ENCODE measurements at places on chromosomes 5 and 9. TPM values are rescaled to one million over a fixed set of nuclear protein-coding genes. Genes with fewer than 3 reads are reported as not detected.

- DNase-seq: no peak
These were observed 2.6 kb upstream of the SEMA6A start for GRCh38 chr5:116577064-116577788.

GRCh38 chr5:109950634-109951033, 260.9 kb downstream of the MAN2A1 start:
- no peak for DNase-seq

- no peak for DNase-seq
These were observed 206.0 kb upstream of the DMRTA1 start for GRCh38 chr9:22240619-22241018.

GRCh38 chr9:68653141-68653595, 51.9 kb upstream of the PIP5K1B start:
- DNase-seq: no peak

DNA sequence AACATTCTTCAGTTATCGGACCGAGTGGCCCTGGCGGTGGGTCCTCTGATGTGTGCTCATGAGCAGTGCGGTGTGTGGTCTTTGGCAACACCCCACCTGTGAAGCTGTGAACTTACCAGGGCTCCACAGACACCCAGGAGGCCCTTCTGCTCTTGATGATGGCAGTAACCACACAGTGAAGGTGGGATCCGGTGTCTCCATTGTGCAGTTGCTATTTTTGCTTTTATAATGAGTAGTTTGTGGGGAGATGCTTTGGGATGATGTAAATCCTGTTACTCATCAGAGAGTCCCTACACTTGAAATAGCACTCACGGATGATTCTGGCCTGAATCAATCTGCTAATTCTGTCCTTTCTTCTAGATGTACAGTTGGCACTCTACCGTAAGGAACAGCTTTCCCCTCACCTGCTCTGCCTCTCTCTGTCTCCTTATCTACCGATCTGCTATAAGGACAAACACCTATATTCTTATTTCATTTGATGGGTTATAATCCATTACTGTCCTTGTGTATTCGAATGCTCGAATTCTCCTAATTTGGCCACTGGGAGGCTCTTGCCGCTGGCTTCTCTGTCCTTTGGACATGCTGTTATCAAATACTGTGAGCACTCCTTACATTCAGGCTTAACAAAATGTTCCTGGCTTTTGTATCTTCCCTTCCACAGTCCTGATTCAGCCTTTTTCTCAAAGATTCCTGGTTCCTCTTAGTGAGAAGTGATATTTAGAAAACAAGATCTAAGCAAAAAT, 20.2 kb downstream of the ATPSCKMT start:
- no peak for DNase-seq

DNA sequence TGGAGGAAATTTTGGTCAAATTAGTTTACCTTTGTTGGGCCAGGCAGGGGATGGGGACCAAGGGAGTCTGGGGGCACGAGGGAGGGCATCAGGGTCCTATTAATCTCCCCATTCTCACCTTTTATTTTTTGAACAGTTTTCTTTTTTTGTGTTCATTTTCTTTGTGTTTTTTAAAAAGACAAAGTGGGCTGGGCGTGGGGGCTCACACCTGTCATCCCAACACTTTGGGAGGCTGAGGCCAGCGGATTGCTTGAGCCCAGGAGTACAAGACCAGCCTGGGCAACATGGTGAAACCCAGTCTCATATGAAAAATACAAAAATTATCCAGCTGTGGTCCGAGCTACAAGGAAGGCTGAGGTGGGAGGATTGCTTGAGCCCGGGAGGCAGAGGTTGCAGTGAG, 103.7 kb downstream of the WNK2 start:
- no peak for DNase-seq

DNA sequence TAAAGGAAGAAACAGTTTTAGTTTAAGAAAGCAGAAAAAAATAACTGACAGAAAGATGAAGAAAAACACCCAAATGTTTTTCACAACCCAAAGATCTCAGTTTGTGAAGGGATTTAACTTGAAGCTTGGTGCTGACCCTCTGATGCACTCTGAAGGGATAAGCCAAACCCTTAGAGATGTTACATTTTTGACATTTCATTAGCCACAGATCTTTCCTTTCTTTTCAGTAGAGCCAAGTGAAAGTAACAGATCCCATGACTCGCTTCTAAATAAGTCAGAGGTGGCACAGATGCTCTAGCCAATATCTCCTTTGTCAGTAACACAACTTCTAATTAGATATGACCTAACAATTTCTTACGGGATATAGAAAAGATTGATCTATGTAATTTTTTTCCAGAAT, 394.5 kb upstream of the EDIL3 start:
- DNase-seq: no peak

DNA sequence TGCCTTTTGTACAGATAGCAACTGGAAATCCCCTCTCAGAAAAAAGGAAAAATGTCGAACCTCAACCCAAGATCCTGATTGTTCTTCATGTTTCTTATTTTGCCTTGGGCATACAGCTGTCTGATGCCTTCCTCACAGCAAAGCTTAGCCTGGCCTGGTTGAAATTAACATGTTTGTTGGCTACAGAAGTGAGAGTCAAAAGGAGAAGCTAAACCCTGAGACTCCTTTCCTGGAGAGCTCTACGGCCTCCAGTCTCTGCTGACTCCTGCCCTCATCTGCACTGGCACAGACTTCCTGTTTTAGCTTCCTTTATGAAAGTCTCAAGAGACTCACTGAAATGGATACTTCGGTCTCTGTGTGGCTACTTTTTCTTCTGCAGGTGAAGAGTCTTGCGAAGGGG, 186.7 kb downstream of the PARP8 start:
- no peak for DNase-seq

DNA sequence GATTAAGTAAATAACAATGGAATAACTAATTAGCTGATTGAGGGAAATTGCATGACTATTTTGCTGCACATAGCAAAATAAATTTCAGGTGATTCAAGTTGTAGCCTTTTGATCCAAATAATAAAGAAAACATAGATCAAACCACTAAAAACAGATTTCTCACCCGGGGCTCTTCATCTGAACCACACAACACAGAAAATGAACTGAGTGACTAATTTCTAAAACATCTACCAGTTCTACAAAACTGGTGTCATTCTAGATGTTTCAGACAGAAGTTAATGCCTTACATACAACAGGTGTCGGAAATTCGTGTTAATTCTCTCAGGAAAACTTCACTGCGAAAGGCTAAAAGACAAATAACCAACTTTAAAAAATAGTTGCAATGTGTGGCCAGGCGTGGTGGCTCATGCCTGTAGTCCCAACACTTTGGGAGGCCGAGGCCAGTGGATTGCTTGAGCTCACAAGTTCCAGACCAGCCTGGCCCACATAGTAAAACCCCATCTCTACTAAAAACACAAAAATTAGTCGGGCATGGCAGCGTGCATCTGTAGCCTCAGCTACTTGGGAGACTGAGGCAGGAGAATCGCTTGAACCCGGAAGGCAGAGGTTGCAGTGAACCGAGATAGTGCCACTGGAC, 6.9 kb downstream of the PROP1 start:
- DNase-seq: no peak

GRCh38 chr9:114372921-114373448, 14.8 kb downstream of the AKNA start:
- no peak for DNase-seq

DNA sequence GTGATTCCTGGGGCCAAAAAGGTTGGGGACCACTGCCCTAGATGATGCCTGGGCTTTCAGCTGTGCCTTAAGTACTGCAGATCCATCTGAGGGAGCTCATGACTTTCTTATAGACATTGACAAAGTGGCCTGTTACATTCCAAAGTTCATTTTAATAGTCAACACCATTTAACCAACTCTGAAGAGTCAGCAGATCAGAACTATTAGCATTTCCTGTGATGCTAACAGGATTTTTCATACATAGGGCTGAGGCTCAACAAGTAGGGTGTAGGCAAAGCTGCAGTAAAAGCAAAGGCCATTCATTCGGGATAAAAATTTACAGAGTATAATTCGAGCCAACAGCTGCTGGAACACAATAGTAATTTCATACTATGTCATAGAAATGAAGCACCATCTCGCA, 105.4 kb downstream of the LPAR1 start:
- DNase-seq: no peak

DNA sequence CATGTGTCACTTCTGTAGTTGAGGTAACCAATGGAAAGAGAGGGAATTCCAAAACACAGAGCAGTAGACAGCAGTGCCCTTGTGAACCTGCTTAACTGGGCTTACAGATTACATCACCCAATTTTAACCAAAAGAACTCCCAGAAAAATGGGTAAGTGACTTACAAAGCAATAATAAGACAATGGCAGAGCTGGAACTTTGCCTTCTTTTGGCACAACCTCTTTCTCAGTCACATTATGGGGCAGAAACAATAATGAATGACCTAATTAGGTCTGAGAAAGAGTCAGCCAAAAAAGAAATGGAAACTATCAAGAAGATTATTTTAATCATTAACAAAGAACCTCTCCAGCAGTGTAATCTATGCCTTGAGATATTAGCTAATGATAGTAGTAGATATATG, 146.5 kb downstream of the SPATA31D1 start:
- no peak for DNase-seq

DNA sequence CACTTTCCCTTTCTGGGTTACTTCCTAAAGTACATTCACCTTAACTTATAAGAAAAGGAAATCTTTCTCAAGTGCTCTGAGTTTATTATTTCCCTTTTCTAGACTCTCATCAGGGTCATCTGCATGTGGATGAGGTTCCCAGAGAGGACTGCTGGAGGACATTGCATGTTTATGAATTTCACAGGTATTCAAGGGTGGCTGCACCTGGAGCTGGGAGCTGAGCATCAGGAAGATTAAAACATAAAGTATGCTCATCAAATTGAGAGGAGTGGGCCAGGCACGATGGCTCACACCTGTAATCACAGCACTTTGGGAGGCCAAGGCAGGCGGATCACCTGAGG, 34.7 kb upstream of the PLIN2 start:
- no peak for DNase-seq

DNA sequence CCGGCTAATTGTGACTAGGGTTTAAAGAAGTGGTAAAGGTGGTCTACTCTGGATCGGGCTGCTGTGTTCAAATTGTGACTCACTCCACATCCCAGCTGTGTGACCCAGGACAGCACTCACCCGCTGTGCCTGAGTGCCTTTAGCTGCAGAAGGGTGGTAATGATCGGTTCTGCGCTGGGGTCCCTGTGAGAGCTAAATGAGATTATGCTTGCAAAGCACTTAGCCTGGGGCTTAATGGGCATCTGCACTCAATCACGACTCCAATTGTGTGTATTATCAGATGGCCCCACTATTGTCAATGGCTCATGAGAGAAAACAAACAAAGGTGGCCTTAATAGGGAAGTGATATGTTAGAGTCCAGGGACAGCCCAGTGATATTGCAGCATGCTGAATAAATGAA, 25.1 kb upstream of the TBC1D2 start:
- no peak for DNase-seq

DNA sequence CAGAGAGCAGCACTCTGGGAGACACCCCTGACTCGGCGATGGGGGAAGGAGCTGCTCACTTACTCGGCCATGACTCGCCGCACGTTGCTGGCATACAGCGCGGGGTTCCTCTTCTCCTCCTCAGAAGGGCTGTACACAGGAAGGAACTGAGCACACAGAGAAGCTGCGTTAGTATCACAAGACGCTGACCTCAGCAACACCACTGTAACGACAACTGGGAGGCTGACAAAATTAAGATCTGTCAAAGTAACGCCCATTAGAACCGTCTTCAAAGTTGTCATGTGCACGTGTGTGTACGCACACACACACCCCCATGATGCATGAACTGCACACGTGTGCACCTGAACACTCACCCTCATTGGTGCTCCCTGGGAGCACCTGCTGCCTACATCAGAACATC, 32.1 kb upstream of the SLC6A3 start:
- DNase-seq: no peak

GRCh38 chr9:5195463-5195862, 10.0 kb upstream of the INSL6 start:
- DNase-seq: no peak

GRCh38 chr5:109089191-109089590, 320.6 kb downstream of the PJA2 start:
- DNase-seq: no peak

GRCh38 chr5:73422164-73422563, 26.4 kb downstream of the FOXD1 start:
- no peak for DNase-seq

DNA sequence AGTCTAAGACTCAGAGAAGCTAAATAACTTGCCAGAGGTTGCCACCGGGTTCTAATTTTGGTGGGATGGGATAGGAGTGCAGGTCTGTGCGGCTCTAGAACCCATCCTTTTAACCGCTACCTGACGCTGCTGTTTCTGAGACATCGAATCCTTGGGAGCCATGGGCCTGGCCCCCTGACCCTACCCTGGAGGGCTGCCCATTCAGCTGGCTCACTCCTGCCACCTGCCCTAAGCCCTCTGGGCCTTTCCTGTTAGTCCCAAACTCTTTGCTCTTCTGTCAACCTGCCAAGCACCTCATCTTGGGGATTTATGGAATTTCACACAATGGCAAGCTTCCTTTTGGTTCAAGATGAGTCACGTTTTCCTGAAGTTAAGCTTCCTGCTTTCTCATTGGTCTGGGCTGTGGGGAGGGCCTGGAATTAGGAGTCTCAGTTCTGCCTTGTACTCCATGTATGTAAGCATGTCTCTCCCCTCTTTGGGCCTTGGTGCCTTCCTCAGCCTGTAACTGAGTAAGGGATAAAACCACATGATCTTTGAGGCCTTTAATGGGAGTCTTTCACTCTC, 26.6 kb downstream of the ENHO start:
- DNase-seq: no peak

GRCh38 chr5:128015978-128016377, 67.6 kb upstream of the SLC12A2 start:
- DNase-seq: no peak

GRCh38 chr9:84600739-84601138, 68.8 kb upstream of the NTRK2 start:
- DNase-seq: no peak

DNA sequence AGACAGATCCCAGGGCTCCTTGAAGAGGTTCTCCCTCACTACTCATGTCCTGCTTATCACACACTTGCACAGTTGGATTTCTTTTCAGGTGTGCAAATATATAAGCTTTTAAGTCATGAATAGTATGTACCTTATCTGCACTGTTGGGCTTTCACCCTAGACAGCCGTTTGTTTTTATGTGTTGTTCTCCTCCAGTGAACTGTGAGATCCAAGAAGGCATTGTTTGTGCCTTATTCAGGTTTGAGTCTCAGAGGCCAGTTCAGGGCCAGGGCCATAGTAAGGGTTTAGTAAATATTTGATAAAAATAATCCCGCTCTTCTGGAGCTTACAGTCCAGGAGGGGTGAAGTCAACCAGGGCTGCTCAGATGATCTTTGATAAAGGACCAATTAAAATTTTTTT, 480.0 kb downstream of the TMEM38B start:
- no peak for DNase-seq

Gene CCDC183
- 2.0 TPM for total RNA-seq

Gene DOCK8
- 2.4 TPM for total RNA-seq

Gene SLC6A7
- 2.9 TPM for total RNA-seq

Gene FOXI1
- total RNA-seq: not detected

Gene NDUFB6
- 44.8 TPM for total RNA-seq

Gene TXNDC15
- total RNA-seq: 108 TPM

Gene SIMC1
- total RNA-seq: 9.8 TPM

Gene PHYHD1
- total RNA-seq: 1.2 TPM

Gene CDC25C
- total RNA-seq: 2.4 TPM

Gene SPATA31D1
- total RNA-seq: not detected

Gene CYLC2
- total RNA-seq: not detected

Gene SH3TC2
- total RNA-seq: 0.41 TPM

Measured in frontal cortex (tissue), 4 donors.